ENCODE measurements at places on chromosomes 2 and 18.

DNA sequence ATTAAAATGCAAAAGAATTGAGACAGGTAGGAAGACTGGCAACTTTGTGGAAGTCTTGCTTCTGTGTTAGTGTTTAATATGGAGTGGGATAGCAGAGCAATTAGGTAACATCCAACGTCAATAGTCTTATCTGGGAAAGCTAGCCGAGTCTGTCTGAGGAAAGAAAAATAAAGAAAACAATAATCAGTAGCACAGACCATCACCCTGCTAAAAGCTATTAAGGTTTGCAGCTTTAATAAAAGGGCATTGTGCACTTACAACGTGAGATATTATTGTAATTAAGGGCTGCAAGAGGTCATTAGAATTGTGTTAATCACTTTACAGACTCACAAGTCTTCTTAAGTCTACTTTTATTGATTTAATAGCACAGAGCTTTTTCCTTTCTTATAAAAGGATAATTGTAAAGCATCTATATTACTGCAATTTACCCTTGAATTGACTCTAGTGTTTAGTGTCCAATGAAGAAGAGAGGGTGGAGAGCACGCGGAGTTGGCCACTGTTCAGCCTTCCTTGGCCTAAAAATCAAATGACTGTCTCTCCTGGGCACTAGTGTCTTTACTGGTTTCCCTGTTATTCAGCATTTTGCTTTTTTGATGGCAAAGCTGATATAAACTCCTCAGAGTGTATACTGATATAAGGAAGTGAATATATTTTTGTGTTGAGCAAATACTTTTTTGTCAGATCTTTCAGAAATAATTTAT, 2.0 kb downstream of the CDH7 start:
- DNase-seq = no peak

DNA sequence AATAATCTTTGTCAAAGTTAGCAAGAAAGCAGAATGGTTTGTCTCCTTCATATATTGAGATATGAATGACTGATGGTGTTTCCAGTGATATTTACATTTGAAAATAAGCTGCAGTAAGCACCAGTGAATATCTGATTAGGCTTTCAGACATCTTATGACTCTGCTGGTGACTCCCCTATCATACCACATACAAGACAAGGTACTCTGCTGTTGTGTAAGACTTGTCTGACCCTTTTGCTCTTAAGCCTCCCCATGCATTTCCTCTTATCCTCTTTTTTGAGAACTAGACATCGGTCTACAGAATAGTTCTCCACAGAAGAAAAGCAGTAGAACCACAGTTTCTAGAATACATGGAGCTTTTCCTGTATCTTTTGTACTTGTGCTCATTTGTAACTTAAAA, 9.3 kb downstream of the POLI start:
- DNase-seq = no peak

DNA sequence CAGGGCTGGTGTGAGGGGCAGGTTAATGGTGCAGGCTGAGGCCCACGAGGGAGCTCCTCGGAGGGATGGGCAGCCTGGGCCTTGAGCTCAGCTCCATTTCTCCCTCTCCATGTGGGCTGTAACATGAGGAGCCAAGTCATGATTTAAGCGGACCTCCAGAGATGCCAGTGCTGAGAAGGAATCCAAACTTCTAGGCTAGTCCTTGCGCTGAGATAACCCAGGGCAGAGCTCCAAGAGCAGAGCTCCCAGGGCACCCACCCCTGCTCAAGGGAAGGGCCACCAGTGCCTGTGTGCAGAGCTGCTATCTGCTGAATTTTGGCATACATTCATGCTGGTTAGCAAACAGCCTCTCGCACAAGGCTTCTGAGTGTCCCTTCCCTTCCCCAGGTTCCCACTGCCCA, 95.1 kb downstream of the MRO start:
- no peak for DNase-seq

DNA sequence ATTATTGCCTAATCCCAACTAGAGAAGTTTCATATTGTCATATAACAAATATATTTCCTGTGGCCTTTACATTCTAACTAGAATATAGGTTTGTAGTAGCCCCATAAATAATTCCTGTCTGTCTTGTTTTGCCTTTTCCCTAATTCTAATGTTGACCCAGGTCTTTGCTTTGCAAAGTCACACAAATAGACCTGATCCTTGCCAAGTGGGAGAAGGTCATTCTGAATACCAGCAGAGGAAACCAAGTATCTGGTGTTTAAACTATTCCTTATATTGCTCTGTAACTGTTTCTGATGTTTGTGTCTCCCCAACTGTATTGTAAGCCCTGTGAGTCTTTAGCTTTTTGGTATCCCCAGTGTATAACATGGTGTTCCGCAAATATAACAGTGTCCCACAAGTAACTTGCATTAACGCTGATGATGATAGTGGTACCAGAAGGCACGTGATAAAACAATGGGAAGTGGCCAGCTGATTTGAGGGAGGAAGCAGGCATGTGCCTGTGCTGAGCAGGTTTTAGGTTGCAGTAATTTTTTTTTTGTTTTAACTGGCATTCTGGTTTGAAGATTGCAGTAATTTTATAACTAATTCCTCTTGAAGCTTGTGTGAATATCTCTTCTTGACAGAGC, 11.1 kb downstream of the HADHB start:
- no peak for DNase-seq

GRCh38 chr2:68151037-68151436, 6.7 kb upstream of the PNO1 start:
- DNase-seq = no peak

DNA sequence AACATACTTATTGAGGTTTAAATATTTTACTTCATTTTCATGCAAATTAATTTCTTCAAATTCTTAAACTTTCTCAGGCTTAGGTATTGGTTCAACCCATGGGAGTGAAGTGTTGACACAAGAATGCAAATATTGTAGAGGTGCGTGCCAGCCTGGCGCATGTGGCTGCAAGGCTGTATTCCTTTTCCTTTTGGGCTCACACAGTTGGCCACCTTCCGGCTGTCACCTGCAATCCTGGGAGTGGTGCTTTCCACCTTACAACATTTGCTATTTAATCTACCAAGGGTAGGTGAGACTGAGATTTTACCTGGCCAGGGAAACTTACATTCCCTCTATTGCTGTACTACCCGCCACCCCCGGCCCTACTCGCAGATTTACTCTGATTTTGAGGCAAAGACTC, 141.1 kb downstream of the DCC start:
- DNase-seq = no peak

GRCh38 chr2:53508667-53509066, 258.9 kb upstream of the CHAC2 start:
- DNase-seq = no peak

DNA sequence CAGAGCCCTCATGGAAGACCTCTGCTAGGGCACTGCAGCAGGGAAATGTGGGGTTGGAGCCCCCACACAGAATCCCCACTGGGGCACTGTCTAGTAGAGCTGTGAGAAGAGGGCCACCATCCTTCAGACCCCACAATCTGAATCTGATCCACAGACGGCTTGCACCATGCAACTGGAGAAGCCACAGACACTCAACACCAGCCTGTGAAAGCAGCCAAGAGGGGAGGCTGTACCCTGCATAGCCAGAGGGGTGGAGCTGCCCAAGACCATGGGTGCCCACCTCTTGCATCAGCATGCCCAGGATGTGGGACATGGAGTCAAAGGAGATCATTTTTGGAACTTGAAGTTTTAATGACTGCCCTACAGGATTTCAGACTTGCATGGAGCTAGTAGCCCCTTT, 6.5 kb downstream of the CD226 start:
- no peak for DNase-seq

GRCh38 chr2:65710356-65710755, 278.0 kb upstream of the SPRED2 start:
- DNase-seq = no peak

DNA sequence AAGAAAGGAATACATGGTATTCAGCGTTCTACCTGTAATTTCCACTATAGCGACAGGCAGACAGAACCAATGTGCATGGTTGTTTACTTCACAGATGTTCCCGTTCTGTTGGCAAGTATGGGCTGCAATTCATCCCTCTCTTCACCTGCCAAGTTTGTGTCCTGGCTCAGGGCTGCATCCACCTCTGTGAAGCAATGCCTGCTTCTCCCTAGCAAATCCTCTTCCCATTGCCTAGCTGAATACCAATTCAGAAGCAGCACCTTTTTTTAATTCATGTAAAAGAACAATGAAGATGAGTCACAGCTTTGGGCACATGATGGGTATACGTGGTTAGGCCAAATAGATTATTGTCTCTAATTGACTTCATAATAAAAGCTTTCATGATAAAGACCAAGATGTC, 54.7 kb upstream of the LRATD1 start:
- no peak for DNase-seq

DNA sequence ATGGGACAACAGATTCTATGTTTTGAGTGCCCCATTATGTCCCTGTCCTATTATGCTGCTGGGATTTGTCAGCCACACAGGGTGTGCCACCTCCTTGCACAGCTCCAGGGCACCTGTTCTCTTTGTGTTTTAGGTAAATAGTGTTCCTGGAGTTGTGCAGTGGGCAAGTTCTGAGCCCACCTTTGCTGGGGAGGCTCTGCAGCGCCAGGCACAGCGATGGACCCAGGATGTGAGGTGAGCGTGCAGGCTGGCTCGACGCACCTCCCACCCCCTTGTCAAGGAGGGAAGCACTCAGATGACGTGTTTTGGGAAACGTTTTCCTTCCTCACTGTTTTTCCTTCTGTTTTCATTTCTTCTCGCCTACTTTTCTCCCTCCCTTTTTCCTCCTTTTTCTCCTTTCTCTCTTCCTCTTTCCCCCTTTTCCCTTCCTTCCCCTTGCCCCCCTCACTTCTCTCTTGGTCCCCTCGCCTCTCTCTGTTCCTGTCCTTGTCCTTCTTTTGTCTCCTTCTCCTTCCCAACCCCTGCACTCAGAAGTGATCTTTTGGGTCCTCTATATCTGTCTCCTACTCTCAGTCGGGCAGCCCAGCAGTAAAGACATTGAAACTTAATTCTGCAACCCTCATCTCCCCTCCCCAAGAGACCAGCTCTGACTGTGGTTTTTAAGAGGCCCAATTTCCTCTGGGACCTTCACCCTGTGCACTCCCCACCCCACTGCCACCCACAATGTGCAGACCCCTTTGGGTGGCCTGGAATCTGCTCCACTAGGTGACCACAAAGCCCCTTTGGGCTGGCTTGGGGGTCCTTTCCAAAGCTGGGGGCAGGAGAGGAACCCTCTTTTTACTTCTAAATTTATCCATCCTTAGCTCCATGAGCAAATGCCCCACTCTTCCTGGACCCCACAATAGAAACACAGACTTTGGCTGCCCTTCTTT, 104.0 kb downstream of the MCFD2 start:
- DNase-seq = no peak

DNA sequence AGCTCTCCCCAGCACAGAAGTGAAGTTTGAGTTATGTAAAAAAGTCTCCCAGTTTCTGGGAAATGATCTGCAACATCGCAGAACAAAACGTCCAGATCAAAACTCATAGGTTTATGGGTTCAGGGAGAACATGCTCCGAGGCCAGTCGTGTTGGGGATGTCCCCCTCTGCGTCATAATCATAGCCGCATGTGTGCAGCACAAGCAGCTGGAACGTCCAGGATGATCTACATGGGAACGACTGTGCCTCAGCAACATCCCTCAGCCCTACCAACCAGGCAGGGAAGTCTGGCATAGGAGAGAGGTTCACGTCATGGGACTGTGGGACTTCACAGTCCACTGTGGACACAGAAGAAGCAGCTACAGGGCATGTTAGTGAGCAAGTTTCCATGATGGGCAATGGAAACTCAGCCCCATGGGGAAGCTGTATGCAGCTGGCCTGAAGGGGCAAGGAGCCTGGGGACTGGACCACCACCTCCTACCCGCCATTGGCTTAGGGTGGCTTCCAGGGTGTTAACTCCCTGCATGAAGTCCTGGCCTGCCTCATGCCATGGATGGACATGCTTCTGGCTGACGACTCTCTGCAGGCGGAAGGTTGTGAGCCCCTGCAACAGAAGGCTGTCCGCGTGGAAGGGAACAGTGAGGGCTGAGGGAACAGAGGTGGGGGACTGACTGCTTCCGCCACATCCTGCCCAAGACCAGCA, 96.9 kb downstream of the COPS8 start:
- no peak for DNase-seq

GRCh38 chr2:192072261-192072660, 122.5 kb downstream of the TMEFF2 start:
- no peak for DNase-seq

DNA sequence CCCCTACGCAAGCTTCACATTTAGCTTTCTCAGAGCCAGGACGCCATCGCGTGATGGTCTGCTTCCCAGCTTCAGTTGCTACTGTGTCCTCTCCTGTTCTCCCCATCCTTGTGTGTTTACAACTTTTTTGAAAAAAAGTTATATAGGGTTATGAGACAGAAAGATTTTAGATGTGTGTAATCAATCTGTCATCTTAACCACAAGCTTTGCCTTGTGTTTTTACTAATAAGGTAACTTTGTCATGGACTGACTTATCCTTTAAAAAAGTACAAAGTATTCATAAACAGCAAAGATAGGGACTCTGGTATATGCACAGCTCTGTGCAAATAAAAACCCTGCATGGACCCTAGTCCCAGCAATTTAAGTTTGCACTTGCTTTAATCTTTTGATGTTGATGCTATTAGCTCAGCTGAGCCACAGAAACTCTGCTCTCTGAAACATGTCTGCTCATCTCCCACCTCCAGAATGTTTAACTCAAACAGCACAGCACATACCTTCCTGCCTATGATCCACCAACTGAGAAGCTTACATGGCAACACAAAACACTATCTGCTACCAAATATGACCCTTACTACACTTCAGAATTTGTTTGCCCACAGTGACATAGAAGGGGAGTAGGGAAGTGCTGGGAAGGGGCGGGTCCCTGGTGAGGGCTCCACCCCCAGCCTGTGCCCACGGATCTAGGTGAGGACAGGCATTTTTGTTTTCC, 42.7 kb downstream of the SAP130 start:
- no peak for DNase-seq

- DNase-seq = no peak
Observed at GRCh38 chr2:158731386-158731785, 63.7 kb upstream of the DAPL1 start.

- DNase-seq = no peak
Observed at GRCh38 chr18:45666520-45666919, 51.2 kb downstream of the SLC14A2 start.

DNA sequence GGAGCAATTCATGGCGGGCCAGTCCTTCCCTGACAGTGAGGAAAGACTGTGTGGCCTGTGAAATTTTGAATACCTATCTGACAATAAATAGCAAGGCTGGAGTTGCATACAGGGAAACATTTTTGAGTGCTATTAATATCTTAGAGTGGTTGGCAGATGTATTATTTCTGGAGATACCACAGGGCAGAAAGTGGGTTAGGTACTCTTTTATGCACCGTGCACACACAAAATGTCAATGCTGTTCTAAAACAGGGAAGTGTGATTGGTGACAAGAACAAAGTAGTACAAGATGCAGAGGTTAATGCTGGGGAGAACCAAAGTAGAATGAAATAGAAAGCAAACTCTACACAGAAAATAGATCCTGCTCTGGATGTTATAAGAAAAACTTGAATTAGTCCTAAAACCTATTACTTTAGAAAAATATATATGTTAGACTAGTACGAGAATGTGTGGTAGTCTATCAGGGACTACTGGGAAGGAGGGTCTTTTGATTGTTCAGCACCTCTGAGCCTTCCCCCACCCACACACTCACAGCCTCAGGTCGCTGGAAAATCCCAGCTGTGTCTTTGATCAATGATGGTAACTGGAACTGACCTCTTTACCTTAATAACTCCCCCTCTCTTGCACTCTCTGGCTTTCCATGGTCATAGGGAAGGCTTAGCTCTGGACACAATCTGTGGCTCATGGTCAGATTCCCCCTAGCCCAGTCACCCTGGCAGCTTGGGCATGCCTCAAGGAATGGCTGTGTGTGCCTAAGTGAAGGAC, 58.2 kb downstream of the SERPINB8 start:
- no peak for DNase-seq

- DNase-seq = no peak
Observed at GRCh38 chr18:58135183-58135641, 91.2 kb downstream of the NEDD4L start.

- DNase-seq = no peak
Observed at GRCh38 chr2:120803764-120804335, 68.2 kb downstream of the GLI2 start.

All from stimulated activated CD4-positive, alpha-beta T cell treated with anti-CD3 and anti-CD28 coated beads, TNF-alpha, amount 100 ng/mL, for 4 hours (primary cell).